ENCODE measurements at places on chromosomes 4 and X.

- DNase-seq = no peak
Observed at GRCh38 chr4:85789241-85789640, 314.3 kb downstream of the ARHGAP24 start.

- DNase-seq = no peak
Observed at GRCh38 chr4:146582864-146583263, 55.8 kb upstream of the POU4F2 start.

GRCh38 chr4:111228396-111228795 is 605.5 kb upstream of the PITX2 start:
- DNase-seq = no peak

- DNase-seq = no peak
Observed at GRCh38 chr4:101252721-101253120, 94.6 kb downstream of the PPP3CA start.

DNA sequence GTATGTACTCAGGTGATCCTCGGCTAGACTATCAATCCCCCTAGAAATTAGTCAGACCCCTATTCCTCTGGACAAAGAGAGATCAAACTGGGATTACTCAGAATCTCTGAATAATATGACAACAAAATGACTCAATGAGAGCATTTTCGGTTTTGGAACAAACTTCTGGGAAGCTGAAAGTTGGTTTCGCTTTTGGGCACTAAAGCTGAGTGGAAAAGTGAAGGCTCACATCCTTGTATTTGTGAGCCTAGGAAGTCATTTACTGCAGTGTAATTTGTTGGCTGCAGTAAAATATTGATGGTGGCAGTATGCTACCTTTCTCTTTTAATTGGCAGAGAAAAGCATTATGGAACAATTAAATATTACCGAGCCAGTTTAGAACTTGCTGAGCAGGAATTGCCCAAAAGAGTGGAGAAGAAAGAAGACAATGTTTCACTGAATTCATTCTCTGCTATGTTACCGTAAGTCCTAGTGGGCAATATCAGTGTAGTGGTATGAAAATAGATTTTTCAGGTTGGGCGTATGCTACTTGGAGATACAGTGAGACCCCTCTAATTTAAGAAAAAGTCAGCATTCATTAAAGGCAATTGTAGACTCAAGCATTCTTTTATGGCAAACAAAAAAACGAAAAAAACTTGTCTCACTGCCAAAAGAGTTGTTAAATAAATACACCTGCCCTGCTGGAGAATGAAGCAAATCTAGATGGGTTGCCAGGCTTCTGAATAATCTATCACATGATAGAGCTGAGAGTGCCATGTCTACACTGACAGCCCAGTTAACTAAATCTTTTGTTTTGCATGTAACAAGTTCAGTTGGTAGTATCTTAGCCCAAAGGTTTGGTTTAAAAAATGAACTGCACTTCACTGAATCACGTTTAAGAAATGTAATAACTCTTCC is 69.6 kb downstream of the AGTR2 start:
- DNase-seq = no peak

- no peak for DNase-seq
Observed at GRCh38 chrX:120485315-120485637, 16.2 kb upstream of the LAMP2 start.
